Inflammatory macrophage treated with lipopolysaccharide for 1 hour (primary cell): ENCODE measurements at places on chromosomes 2 and 18.

DNA sequence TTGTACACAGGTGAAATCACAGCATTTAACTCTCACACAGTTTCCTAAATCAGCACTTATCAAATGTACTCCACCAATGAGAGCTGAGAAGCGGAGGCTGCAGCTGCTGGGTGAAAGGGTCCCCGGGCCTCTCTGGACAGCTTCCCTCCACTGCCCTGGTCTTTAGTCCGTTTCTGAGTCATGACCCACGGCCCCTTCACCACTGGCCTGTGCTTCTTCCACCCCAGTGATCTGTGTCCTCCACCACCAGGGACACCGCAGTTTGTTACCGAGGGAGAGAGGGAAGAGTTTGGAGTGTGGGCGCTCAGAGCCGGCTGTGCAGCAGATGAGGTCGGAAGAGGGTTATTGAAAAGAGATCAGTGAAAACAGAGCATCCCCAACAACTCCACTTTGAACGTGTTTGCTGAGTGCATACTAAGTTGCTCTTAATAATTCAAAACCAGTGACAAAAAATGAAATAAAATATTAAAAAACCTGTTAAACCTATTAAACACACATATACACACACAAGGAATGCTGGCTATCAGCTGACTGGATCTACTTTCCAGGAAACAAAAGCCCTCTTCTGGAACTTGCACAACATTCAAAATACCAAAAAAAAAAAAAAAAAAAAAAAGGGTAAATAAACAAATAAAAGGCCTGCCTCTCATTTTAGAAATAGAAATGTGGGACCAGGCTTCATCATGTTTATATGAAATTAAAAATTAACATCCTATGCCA, 54.1 kb downstream of the PXDN start:
- no peak for DNase-seq

DNA sequence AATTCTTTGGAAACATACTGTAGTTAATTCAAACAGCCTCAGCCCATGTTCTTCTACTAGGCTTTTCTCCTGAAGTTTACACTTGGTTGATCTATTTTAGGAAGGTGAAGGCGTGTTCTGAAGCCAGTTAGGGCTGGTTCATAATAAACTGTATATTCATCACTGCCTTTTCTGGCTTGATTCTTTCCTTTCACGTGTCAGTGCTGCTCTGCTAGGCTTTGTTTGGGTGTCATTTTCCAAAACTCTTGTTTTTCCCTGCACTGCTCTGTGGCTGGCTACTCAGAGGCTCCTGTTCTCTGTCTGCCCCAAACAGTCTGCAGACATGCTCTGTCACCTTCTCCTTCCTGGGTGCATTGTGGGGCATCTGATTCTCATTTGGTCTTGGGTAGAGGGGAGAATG, 136.1 kb downstream of the PARD3B start:
- DNase-seq = no peak

GRCh38 chr2:46813020-46813415, 102.6 kb downstream of the MCFD2 start:
- DNase-seq = no peak

DNA sequence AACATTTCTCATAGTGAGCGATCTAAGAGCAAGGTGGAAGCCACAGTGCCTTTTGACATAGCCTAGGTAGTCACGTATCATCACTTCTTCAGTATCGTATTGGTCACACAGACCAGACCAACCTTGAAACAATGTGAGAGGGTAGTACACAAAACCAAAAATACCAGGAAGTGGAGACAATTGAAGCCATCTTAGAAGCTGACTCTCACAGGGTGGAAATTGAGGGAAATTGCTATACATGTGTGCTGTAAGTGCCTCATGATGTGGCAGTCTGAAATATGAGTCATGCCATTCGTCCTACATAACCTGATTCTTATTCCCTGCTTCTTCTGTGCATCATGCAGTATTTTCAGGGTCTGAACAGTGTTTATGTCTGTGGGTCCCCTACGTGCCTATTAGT, 62.3 kb upstream of the STON1 start:
- DNase-seq = no peak

DNA sequence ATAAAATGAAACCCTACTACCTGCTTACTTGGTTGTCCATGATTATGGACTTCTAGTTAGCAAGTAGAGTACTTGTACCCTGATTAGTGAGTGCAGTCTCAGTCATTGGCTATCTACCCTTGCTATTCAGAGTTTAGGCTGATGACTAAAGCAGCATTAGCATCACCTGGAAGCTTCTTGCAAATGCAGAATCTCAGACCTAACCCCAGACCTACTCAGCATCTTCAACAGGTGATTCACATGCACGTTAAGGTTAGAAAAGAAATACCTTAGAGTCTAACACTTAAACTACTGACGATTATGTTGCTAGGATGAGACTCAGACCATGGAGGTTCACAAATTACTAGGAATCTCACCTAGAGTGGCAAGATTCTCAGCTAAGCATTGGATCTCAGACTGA, 399.9 kb upstream of the FANCL start:
- no peak for DNase-seq

DNA sequence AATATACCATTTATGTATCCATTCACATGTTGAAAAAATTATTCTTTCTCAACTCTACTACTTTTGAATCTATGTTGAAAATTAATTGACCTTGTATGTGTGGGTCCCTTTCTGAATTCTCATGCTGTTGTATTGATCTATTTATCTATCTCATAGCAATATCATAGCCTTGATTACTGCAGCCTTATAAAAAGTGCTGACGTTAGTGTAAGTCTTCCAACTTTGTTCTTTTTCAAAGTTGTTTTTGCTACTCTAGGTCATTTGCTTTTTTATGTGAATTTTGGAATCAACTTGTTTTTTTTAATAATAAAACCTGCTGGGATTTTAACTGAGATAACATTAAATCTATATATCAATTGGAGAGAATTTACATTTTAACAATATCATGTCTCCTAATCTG, 52.2 kb upstream of the PAX3 start:
- no peak for DNase-seq

DNA sequence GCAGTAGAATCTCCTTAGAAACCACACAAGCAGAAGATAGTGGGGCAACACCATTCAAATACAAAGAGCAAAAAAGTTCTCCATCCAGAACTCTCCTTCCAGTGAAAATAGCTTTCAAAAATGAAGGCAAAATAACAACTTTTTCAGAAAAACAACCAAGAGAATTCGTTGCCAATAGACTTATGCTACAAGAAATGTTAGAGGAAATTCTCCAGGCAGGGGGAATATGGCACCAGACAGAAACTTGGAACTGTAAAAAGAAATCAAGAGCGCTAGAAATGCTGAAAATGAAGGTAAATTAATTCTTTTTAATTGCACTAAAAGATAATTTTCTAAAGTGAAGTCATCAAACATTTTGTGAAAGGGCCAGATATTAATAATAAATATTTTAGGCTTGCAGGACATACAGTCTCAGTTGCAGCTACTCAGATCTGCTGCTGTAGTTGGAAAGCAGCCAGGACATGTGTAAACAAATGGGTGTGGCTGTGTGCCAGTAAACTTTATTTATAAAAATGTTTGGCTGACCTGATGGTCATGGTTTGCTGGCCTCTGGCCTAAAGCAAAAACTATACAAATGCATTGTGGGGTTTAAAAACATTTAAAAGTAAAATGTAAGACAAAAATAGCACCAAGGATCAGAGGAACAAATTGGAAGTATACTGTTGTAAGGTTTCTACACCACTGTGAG, 73.7 kb upstream of the TGFA start:
- DNase-seq = no peak

DNA sequence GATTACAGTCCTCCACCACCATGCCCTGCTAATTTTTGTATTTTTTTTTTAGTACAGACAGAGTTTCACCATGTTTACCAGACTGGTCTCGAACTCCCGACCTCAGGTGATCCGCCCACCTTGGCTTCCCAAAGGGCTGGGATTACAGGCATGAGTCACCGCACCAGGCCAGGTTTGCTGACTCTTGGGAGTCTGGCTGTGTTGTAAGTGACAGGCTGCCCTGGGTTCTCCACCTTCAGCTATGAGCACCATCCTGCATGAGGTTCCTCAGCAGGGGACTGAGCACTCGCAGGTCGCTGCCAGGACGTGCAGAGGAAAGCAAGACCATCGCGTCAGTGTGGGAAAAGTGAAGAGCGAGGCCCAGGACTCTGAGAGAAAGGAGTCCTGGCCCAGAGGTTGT, 112.6 kb upstream of the NDUFV2 start:
- no peak for DNase-seq

GRCh38 chr2:121281107-121281506, 3.9 kb downstream of the TFCP2L1 start:
- DNase-seq = no peak

- DNase-seq = no peak
Observed at GRCh38 chr2:197306024-197306695, 4.4 kb downstream of the ANKRD44 start.

GRCh38 chr2:233791151-233791882, 13.2 kb downstream of the MROH2A start:
- DNase-seq = no peak

DNA sequence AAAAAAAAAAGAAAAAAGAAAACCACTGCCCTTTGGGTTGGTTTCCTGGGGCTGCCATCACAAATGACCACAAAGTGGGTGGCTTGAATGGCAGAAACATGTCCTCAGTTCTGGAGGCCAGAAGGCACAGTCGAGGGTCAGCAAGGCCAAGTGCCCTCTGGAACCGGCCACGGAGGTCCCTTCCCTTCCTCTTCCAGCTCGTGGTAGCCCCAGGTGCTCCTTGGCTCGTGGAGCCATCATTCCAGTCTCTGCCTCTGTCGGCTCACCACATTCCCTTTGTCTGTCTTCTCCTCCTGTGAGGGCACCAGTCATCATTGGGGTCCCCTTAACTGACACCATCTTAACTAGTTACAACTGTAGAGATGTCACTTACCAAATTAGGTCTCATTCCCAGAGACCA, 8.5 kb upstream of the NFATC1 start:
- no peak for DNase-seq

- no peak for DNase-seq
Observed at GRCh38 chr2:20126040-20126439, 74.6 kb upstream of the LAPTM4A start.

GRCh38 chr2:126658319-126658904, 2.5 kb downstream of the GYPC start:
- DNase-seq = no peak

GRCh38 chr2:222054813-222055212, 244.0 kb downstream of the PAX3 start:
- DNase-seq = no peak

DNA sequence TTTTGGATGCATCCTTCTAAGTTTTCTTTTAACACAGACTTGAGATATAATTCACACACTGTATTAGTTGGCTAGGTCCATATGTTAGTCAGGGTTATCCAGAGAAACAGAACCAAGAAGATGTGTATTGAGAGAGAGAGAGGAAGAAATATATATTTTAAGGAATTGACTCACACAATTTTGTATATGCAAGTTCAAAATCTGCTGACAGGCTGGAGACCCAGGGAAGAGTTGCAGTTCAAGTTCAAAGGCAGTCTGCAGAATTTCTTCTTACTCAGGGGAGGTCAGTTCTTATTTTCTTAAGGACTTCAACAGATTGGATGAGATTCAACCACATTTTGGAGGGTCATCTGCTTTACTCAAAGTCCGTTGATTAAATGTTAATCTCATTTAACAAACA, 23.0 kb upstream of the MRO start:
- DNase-seq = no peak

- DNase-seq = no peak
Observed at GRCh38 chr18:58394046-58394445, 234.8 kb downstream of the ALPK2 start.

DNA sequence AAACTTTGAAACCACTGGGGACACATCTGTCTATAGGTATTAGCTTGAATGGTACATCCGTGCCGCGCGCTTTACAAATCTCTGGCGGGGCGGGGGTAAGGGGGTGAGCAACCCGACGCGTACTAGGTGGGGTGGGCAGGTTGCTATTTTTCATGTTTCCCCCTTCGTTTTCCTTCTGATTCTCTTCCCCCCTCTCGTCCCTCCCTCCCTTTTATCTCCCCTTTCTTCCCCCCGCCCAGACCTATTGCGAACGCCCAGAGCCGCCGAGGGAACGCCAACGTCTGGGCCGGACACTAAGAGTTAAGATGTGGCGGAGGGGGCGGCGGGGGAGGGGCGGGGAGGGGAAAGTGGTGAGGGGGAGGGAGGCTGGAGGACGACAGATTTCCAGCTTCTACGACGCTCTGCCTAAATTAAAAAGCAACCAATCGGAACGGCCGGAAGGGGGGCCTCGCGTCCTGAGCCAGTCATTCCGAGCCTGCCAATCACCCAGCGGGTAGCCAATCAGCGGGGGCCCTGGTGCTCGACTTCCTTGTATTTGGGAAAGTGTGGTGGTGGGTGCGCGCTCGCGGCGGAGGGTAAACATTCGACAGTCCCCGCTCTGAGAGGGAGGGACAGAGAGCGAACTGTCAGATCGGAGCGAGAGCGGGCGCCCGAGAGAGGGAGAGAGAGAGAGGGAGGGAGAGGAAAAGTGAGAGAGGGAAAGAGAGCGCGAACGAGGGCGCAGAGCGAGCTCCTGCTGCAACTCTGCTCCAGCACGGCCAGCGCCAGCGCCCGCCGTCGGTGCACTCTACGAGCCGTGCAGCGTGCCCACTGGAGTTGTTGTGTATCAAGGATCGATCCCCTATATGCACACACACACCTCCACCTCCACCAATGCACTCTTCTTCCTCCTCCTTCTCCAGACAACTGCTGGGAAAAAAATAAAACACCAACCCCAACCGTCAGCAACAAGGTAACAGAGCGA, at the start of gene POU3F3:
TSS of gene POU3F3 (plus strand) at position 582 of the 964 bp plus-strand sequence. CDS start 1,396 bp downstream, outside the sequence.
- peak; percentile 59 for DNase-seq

DNA sequence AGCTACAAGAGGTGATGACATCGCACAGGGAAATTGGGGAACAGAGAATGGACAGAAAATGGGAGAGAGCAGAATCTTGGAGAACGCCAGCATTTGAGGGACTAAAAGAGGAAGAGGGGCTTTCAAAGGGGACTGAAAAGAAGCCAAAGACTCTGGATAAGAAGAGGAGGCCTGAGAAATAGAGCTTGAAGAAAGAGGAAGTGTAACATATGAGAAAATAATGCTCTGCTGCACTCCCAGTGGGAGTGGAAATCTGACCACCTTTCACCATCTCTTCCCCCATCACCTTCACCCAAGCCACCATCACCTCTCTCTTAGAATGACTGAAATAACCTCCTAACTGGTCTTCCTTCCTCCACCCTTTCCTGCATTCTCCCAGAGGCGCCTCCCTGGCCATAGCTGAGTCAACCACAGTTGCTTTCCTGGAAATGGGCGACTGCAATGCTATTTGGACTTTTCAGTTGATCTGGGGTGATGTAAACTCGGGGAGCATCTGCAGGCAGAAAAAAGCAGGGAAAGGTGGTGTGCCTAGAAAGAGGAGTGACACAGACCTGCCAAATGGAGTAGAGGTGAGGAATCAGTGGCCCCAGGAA, 16.8 kb downstream of the CXCR1 start:
- DNase-seq = no peak

GRCh38 chr2:214174563-214174962, 236.3 kb upstream of the VWC2L start:
- DNase-seq = no peak
